Kidney glomerular epithelial cell (primary cell): ENCODE measurements at places on chromosomes 7 and 10.

- no peak for DNase-seq
Measured at GRCh38 chr10:4677296-4678021, 148.5 kb upstream of the AKR1E2 start.

- DNase-seq: no peak
Measured at GRCh38 chr7:121940918-121941317, 68.0 kb downstream of the PTPRZ1 start.

DNA sequence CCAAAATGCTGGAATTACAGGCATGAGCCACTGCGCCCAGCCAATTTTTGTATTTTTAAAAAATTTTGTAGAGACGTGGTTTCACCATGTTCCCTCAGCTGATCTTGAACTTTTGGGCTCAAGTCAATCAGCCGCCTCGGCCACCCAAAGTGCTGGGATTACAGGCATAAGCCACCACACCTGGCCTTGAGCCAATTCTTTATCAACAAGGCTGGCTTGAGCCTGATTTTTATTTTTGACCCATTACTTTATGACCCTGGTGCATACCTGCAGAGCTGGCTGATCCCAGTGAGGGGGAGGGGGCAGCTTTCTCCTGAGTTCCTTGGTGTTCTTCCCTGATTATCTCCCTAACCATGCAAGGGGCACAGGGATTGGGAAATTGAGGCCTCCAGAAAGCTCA is 15.8 kb upstream of the CPA1 start:
- DNase-seq: no peak

- no peak for DNase-seq
Measured at GRCh38 chr10:63829020-63829419, 307.8 kb downstream of the REEP3 start.

DNA sequence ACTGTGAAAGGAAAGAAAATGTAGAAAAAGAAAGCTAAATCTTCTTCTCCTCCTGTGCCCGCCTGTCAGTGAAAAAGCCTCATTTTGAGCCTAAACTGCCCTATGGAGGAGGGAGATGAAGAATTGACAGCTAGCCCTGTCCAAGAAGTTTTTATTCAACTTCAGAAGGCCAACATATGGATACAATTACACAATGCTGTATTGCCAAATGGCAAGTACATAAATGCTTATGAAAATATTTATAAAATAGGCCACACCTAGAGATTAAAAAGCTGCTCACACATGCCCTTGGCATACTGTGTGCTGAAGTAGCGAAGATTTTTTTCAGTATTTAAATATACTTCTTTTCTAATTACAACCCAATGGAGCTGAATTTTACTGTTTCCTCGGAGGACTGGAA is 65.1 kb upstream of the NEBL start:
- no peak for DNase-seq

DNA sequence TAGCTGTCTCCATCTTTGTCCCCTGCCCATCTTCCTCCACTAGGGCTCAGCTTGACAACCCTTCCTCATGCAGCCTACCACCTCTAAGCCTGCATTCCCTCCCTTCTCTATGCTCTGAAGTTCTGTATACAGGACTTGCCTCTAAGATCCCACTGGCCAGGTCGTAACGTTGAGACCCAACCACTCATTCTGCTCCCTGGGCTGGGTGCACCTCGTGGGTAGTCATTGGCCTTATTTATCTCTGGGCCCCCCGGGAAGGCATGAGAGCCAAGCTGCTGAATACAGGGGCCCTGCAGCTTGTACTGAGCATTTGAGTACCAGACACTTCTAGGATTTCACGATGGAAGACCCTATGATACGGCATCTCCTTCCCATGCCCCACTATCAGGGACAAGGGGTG is 31.2 kb downstream of the MYL10 start:
- DNase-seq: no peak

DNA sequence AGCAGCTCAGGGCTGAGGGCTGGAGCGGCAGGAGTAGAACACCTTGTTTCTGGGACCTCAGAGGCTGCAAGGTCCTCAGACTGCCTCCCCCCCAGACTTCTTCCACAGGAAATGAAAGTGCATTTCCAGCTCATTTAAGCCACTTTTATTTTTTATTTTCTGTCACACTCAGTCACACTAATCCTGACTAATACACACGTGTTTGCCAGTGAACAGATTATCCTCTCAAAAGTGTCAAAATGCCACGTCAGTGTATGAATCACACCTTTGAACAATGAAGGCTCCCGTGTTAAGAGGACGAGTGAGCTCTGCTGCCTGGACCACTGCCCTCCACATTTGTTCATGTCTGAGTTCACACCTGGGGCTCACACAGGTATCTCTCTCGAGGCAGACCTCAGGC is 488.5 kb downstream of the DNAJB6 start:
- DNase-seq: no peak

DNA sequence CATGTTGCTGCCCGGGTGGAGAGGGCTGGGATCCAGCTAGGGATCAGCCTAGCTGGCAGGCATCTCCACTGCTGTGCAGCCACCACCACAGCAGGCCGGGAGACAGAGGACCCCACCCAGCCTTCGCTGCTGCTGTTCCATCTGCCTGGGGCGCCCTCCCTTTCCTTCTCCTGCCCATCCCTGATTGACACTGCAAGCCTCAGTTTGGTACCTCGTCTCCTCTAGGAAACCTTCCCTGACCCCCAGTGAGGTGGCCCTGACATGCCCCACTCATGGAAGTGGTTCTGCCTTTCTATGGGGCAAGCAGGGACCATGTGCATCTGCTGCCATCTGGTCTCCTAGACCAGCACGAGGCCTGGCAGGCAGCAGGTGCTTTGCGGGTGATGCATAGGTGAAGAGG is 30.4 kb upstream of the DPYSL4 start:
- no peak for DNase-seq

- no peak for DNase-seq
Measured at GRCh38 chr7:105990141-105990540, 27.1 kb downstream of the CDHR3 start.

DNA sequence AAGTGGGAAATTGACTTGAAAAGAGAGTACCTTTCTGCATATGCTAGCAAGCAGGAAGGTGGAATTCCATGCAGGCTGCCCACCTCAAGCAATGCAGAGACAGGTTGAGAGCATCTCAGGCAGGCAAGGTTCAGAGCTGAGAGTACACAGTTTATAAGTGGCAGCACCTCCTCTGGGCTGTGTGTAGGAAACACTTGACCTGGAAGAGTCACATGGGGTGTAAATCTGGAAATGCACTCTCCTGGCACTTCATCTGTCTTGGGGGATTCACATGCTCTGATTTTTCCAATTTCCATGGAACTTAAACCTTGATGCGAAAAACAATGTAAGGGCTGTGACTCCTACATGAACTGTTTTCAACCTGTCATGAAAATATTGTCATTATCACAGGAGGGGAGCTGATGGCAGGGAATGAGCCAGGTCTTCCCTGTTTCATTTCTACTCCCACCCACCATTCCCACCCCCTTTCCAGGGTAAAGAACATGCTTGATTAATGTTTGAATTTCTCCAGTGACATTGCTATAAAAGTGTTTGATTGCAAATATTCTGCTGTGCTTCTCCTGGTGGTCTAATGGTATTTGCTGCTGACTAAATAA is 328.3 kb downstream of the BICC1 start:
- DNase-seq: no peak

DNA sequence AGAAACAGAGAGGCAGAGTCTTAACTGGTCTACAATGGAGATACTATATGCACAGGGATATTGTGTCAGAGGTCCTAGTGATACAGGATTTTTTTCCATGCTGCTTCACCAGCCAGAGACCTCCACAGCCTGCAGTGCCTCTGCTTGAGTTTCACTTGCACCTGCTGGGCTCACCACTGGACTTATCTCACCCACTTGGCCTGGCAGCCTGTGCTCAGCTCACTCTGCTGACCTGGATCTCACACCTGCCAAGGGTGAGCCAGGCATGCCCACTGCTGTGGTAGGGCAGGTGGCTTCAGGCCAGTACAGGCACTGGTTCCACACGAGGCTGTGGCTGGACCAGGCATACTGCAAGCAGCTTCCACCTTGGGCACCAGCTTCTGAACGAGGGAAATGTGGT is 36.6 kb downstream of the PNLIPRP3 start:
- DNase-seq: no peak

GRCh38 chr10:15419279-15419874 is 48.3 kb upstream of the FAM171A1 start:
- DNase-seq: peak; percentile 48

GRCh38 chr7:2360796-2361195 is 6.2 kb downstream of the EIF3B start:
- no peak for DNase-seq

GRCh38 chr10:133475425-133475734 is 21.6 kb downstream of the SCART1 start:
- no peak for DNase-seq

GRCh38 chr10:21042536-21042935 is 145.4 kb upstream of the NEBL start:
- DNase-seq: no peak

DNA sequence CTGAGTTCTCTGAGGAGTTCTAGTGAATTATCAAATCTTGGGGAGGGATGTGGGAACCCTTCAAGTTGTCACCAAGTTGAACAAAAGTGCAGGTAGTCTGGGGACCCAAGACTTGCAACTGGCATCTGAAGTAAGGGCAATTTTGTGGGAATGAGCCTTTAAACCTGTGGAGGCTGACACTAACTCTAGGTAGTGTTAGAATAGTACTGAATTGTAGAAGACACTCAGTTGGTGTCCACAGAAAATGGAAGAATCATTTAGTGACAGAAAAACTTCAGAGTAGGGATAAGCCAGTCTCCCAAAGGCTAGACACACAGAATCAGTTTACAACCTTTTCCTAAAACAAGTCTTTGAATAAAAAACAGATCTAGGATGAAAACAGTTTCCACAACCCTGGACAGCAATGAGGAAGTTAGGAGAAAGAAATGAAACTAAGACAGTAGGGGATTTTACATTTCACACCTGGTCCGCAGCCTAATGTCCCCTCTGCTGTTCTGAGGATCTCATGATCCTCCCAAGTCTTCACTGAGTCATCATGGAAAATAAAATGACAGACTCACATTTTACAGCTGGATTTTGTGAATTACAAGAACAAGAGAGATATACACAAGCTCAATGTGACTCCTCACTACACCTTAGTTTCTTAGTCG is 23.0 kb upstream of the ING3 start:
- no peak for DNase-seq

DNA sequence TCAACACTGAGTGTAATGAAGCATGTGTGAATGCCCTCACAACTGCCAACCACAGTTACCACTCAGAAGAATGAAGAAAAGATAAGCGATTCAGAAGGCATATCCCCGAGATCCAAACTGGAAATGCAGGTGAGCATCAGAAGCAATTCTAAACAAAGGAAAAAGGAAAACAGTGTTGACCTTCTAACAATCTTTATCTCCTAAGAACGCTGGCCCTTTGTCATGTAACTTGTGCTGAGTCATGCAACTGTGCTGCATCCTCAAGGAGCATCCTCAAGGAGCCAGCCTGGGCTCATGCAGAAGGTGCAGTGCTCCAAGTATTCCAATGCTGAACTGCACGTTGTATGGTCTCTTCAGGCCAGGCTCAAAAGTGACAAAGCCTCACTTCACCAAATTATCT is 30.6 kb downstream of the SEC61G start:
- DNase-seq: no peak

- DNase-seq: peak; percentile 71
Measured at GRCh38 chr10:96830511-96831199, 1.4 kb upstream of the LCOR start.

GRCh38 chr7:88037050-88037449 is 103.0 kb downstream of the ADAM22 start:
- DNase-seq: no peak

DNA sequence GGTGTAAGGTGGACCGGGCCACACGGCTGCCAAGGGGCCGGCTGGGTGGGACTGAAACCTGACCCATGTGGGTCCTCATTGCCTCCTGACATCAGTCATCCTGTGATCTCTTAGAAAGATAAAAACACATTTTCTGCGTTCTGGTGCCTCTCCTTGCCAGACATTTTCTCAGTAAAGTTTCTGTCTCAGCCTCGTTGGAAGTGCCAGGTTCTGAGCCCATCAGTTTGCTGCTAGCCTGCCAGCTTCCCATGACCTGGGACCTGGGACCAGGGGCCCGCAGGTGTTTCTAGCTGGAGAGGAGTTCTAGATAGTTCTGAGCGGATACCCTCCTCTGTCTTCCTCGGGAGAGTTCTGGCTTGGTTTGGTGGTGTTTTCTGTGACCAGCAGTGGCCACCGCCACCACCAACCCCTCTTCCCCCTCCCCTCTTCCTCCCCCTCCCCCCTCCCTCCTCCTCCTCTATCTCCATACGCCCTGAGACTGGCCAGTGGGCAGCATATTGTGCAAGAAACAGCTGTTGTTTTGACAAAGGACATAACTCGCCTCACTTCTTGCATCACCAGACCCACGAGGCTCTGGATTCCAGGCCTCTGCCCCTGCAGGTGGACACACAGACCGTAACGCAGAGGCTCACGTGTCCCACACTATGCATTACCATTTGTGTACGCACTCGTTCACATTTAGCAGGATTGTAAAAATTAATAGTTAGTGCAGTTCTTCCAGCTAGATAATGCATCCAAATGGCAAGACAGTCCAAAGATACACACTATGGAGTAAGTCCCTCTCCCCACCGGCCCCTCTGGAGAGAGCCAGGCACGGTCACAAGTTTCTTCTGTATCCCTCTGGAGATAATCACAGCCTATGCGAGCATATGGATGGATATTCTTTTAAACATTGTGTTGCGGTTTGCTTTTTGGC is 94.6 kb downstream of the CUX1 start:
- peak; percentile 41 for DNase-seq

DNA sequence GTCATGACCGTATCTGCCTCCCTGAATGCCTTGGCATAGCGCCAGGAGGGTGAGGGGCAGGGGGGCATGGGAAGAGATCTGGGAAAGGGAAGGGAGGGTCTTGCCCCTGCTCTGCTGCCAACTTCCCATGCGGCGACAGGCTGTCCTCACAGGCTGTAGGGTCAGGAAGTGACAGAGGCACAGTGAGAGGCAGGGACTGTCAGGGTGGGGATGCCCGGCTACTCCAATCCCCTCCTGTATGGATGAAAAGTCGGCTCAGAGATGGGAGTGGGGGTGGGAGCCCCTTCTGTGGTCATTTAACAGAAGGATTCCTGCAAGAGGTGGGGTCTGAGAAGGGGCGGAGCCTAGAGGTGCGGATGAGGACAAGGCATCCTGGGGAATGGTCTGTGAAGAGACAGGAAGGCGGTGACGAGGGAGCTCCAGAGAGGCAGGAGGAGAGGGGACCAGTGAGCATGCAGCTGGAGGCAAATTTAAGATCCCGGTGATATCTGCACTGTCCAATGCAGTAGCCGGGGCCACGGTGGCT is 20.8 kb upstream of the UNC5B start:
- DNase-seq: no peak

DNA sequence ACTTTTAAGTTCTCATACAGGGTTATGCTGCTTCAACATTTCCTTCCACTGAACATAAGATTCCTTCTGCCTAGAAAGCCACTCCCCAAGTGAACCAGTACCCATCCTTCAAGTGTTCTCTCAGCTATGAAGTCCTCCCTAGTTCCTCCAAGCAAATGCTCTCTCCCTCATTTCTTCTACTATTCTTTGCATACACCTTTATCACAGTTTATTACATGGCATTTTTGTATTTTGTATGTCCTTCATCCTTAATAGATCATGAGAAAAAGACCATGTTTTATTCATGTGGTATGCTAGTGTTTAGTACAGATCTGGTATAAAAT is 1.9 kb downstream of the SYPL1 start:
- DNase-seq: peak; percentile 41

- no peak for DNase-seq
Measured at GRCh38 chr7:85821926-85822325, 635.1 kb upstream of the SEMA3D start.
